ENCODE measurements at places on chromosomes 3 and 15. TPM values are rescaled to one million over a fixed set of nuclear protein-coding genes. Genes with fewer than 3 reads are reported as not detected.

- DNase-seq: no peak
Observed at GRCh38 chr15:61051569-61052031, 177.5 kb downstream of the RORA start.

- no peak for DNase-seq
Observed at GRCh38 chr3:65343736-65344135, 655.9 kb upstream of the ADAMTS9 start.

- no peak for DNase-seq
Observed at GRCh38 chr3:129645286-129645685, 38.8 kb upstream of the PLXND1 start.

CNTN4 gene
- not detected for total RNA-seq

DNA sequence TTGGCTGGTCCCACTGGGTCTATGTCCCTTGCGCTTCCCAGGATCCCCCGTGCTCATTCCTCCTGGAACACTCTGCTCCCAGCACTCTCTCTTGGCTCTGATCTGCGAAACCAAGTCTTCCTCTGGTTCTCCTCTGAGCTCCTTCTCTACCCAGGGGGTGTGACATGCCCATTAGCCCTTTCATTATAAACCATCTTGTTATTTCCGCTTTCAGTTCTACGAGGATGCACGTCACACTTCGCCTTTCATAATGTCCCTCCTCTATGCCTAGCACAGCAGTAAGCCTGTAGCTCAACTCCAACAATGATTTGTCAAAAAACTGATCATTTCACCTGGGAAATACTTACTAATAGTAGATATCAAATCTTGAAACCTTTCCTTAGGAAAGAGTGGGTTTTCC is 52.0 kb upstream of the RAD18 start:
- no peak for DNase-seq

SETMAR gene
- 11.8 TPM for total RNA-seq

IL20RB gene
- 1.8 TPM for total RNA-seq

GRCh38 chr15:100714749-100715342 is 112.5 kb downstream of the ASB7 start:
- DNase-seq: no peak

DNA sequence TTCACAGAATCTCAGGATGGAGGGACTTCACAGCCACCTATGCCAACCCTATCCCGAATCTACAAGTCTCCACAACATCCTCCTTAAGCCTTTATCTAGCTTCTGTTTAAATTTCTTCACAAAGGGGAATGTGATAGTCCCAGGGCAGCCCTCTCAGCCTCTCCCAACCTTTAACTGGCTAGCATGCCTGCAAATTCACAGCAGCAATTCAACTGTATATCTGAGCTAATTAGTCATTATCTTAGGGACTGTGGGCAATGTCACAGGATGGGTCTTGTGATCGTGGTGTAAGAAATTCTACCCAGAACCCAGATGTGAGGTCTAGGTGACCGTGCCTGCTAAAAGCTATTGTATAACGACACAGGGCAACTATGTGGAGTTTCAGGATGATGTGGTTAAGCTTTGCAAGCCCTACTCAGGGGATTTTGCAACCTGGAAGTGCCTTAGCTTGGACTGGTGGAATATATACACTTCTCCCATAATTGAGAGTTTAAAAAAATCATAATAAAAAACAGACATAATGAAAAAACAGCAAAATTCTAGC is 65.5 kb upstream of the FBN1 start:
- no peak for DNase-seq

SLC15A2 gene
- 8.3 TPM for total RNA-seq

All from activated naive CD4-positive, alpha-beta T cell treated with anti-CD3 and anti-CD28 coated beads, Interleukin-2, amount 50 U/mL, for 72 hours (primary cell).